ENCODE measurements at places on chromosomes 1 and 21.

DNA sequence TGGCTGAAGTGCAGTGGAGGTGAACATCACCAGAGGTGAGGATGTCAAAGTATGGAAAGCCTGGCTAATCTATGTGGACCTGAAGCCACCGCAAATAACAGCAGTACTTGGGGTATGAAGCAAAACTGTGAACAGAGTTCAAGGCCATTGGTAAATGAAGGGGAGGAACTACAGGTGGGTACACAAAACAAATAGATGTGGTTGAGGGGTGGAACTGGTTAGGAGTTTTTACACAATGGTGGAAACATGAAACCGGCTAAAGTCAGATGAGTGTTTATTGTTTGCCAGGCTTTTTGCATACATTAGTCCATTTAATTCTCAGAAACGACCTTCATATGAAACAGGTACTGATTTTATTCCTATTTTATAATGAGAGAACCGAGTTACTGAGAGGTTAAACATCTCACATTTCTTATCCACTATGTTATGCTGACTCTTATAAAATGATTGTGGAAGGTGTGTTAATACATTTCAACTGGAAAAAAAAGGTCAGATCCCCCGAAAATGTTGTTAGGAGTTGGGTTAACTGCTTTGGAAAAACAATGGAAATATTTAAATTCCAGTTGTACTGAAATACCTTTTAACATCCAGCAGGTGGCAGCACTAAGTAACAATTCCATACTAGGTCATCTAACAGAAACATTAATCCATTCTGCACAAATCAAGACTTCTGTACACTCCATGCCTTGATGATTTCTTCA, 44.3 kb upstream of the GTF2B start:
- peaks cover 47% of the 10 kb centered on the region for H3K36me3 ChIP-seq
- H3K4me1 ChIP-seq: no peaks in the 10 kb centered on the region
- H3K27ac ChIP-seq: no peak overlapping the region
- H3K27me3 ChIP-seq: no peaks in the 10 kb centered on the region

DNA sequence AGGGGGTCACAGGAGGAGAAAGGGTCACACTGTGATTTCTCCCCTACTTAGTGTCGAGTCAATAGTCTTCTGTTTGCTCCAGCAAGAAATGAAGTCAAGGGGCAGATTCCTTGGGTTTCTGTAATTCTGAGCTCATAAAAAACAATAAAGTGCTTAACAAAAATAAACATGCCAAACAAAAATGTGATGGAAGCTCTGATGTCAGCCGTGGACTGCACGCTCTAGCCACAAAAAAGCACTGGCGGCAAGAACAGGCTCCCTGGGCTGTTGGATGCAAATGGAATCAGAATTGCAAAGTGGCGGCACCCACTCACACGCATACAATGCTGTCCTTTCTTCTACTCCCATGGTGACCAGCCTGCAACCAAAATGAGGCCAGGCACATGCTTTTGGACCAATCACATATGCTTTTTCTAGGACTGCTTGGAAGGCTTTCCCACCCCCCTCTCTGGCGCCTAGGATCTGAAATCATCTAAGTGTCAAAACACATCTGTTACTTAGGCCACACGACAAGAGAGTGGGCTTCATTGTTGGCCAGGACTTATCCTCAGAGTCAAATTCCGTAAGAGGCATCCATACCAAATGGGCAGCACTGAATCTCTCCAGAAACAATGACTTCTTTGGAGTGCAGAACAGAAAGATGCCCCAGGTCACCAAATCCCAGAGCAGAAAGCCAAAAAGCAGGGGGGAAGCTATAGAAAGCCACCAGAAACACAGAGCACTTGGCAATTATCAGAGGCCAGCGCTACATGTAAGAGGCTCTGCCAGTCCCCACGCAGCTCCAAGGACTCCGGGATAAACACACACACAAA, 9.2 kb downstream of the C1orf198 start:
- H3K36me3 ChIP-seq: no peaks in the 10 kb centered on the region
- no peak for DNase-seq
- H3K27me3 ChIP-seq: no peaks in the 10 kb centered on the region
- H3K4me1 ChIP-seq: peaks cover 6% of the 10 kb centered on the region

DNA sequence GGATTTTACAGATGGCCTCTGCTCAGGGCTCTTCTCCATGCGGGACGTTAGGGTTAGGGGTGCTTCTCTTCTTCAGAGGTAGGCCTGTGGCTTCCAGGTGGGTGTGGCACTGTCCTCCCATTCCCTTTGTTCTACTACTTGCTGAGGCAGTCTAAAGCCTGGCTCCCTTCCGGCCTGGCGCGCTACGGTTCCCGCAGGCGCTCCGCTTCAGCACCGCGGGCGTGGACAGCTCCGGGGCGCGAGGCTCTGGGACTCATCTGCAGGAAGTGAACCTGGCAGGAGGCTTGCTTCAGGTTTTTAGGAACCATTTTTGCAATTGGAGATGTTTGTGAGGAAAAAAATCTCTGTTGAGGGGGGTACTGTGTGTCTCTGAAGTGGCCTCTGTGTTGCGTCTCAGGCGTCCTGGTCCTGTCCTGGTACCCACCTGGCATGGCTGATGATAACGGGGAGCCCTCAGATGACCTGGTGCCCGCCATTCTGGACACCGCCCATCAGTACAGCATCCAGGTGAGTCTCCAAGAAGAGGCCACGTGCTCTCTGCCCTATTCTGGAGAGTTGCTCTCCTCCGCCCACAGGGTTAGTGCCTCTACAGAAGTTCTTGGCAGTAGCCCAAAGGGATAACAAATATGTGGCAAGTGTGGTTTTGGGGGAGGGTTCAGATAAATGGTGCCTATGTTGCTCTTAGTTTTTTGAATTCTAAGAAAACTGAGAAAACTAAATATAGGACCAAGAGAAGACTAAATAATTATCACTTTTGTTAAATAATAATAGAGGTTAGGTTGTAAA, 1.9 kb downstream of the MANEAL start:
- H3K27ac ChIP-seq: no peak overlapping the region
- H3K4me1 ChIP-seq: peaks cover 7% of the 10 kb centered on the region
- H3K4me3 ChIP-seq: no peak overlapping the region
- peaks cover 38% of the 10 kb centered on the region for H3K27me3 ChIP-seq
- peak; percentile 62 for DNase-seq

GRCh38 chr1:158422212-158422611, 3.8 kb downstream of the OR10K2 start:
- H3K27me3 ChIP-seq: no peaks in the 10 kb centered on the region
- DNase-seq: no peak
- H3K4me3 ChIP-seq: no peak overlapping the region
- H3K4me1 ChIP-seq: no peaks in the 10 kb centered on the region
- H3K27ac ChIP-seq: no peak overlapping the region

- H3K36me3 ChIP-seq: no peaks in the 10 kb centered on the region
- no peaks in the 10 kb centered on the region for H3K4me1 ChIP-seq
- no peak overlapping the region for H3K4me3 ChIP-seq
- H3K27me3 ChIP-seq: peaks cover 2% of the 10 kb centered on the region
- H3K27ac ChIP-seq: no peak overlapping the region
Observed at GRCh38 chr1:16015960-16016901, 1.6 kb downstream of the HSPB7 start.

DNA sequence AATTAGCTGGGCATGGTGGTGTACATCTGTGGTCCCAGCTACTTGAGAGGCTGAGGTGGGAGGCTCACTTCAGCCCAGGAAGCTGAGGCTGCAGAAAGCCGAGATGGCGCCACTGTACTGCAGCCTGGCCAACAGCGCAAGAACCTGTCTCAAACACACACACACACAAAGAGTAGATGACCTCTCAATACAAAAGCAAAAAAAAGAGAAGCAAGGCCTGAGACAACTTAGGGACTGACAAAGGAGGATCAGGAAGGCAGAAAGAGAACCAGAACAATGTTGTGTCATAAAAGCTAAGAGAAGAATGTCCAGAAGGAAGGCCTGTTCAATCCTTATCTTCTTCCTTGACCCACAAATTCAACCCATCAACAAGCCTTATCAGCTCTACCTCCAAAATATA, 18.5 kb downstream of the WASF2 start:
- peaks cover 3% of the 10 kb centered on the region for H3K4me1 ChIP-seq
- no peak overlapping the region for H3K27ac ChIP-seq
- peaks cover 4% of the 10 kb centered on the region for H3K36me3 ChIP-seq
- no peak overlapping the region for H3K4me3 ChIP-seq
- H3K27me3 ChIP-seq: no peaks in the 10 kb centered on the region
- no peak for DNase-seq

All from common myeloid progenitor, CD34-positive (primary cell).